GM10248 (cell line): ENCODE measurements at places on chromosomes 3 and 15.

DNA sequence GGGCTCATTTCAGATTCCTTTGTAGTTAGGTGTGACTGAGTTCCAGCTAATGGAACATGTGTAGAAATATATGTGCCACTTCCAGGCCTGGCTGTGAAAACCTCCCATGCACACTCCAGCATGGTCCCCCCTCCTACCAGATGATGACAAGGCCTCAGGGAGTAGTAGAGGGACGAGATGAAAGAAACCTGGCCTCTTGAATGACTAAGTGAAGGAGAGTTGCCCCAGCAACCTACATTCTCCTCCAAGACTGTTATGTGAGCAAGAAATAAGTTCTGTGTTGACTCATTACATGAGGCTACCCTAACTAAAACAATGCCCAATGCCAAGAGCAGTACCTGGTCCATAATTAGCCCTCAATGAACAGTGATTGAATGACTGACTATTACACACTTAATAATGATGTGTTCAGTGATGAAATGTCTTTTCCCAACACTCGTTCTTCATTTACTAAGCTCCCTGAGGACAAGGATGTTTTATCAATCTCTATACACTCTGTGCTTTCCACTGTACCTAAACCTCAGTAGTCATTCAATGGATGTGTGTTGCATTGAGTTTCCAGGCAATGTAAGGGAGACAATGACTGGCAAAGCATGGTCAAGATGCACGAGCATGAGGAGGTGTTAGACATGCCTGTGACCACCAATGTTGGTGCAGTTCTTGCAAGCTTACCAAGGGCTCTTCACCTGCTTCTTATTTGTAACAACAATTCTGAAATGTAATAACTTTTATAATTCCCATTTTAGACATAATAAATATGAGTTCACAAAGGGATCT, 62.0 kb upstream of the BCL6 start:
- no peak for DNase-seq

- DNase-seq, result no peak
Measured at GRCh38 chr15:92290359-92290992, 103.2 kb upstream of the ST8SIA2 start.

DNA sequence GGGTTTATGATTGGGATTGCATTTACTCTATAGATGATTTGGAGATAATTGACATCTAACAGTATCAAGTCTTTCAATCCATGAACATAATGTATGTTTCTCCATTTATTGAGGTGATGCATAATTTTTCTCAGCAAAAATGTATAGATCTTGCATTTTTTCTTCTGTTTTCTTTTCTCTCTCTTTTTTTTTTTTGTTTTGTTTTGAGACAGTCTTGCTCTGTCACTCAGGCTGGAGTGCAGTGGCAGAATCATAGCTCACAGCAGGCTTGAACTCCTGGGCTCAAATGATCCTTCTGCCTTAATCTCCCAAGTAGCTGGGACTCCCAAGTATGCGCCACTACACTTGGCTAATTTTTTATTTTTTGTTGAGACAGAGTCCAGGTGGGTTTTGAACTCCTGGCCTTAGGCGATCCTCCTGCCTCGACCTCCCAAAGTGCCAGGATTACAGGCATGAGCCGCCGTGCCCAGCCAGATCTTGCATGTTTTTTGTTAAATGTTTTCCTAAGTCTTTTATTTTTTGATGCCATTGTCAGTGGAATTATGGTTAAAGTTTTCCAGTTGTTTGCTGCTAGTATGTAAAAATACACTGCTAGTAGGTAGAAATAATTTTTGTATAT, 3.1 kb downstream of the LMLN start:
- DNase-seq, result no peak

DNA sequence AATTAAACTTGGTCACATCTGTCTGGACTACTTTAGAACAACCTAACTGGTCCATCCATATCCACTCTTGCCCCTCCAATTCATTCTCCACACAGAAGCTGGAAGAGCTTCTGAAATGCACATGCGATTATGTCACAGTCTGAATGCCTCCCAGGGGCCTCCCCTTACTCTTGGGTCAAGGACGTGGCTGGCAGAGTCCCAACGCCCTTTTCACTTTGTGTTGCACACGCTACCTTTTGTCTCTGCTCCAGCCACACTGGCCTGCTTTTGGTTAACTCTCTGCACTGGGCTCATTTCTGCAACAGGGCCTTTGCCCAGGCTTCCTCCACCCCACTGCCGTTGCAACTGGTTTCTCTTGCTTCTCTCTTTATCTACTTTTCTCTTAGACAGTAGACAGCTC, 245.2 kb downstream of the IL20RB start:
- no peak for DNase-seq

DNA sequence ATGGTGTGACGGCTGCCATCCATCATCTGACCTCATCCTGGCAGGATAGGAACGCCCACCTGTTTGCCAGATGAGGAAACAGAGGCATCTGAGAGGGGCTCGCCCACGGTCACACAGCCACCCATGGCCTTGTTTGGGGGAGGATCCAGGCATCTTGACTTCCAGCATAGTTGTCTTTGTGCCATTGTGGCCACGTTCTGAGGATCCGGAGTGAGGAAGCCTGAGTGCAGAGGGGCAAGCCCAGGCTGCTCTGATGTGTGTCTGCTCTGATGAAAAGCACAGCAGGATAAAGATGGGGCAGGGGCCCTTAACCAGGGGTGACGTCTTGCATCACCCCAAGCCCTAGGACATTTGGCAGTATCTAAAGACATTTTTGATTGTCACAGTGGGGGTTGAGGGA, 58.7 kb downstream of the FGD5 start:
- DNase-seq, result no peak

DNA sequence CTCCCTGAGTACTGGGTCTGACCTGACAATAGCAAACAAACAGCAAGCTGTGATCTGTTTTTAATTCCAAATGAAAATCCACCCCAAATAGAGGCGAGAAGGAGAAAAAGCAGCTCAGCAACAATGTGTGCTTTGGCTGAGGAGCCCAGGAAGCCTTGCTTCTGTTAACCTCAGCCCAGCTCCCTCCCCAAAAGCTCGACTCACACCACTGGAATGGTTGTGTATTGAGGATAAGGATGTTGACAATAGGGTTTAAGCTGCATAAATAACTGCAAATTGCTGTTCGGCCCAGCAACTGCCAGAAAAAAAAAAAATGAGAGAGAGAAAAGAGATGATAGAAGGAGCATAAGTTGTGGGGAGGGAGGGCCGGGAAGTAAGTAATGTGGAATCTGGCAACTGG, 104.0 kb upstream of the TBC1D5 start:
- no peak for DNase-seq

DNA sequence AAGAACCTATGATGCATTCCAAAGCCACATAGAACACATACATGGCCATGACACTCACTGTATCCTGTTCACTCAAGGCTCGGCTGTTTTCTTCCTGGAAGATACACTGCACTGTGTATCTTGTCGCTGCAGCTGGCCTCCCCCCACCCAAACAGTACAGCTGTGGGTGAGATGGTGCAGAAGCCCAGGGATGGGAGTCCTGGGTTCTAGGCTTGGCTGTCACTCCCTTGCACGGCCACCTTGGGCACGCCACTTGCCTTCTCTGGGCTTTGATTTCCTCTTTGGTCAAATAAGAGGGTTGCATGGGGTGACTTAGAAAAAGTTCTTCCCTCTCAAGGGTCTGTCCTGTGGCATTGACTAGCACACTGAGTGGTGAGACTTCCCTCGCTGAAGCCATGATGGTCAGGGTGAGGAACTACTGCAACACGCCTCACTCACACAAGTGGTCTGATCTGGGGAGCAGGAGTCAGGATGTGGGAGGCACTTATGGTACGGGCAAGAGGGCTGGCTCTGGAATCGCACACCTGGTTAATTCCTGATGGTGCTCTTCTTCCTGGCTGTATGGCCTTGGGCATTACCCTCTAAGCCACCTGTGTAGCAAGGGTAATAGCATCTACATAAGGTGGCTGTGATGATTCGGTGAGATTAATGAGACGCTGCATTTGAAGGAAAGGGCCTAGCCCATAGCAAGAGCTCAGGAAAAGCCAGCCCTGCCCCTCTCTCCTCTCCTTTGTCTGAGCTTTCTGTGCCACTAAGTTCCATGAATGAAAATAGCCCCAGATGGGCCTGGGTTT, 44.0 kb downstream of the ANP32A start:
- DNase-seq, result no peak

- no peak for DNase-seq
Measured at GRCh38 chr3:144770281-144770680, 798.7 kb downstream of the DIPK2A start.

GRCh38 chr3:189148081-189148507, 23.7 kb upstream of the TPRG1 start:
- peak; percentile 56 for DNase-seq

DNA sequence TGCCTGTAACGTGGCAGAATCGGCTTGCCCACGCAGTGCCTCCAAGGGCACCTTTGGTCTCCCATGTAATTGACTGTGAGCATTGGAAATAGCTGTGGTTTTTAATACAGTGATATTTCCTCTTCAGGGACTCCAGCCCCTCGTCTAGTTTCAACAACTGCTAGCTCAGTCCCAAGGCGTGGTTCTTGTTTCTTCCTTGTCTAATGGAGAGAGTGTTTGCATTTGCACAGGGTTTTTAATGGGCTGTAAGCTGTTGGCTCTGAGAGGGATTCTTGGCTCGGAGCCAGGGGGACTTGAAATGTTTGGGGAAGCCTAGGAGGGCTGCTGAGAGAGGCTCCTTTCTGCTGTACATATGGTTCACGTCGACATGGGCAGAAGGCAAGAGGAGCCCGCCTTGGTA, 86.2 kb downstream of the THSD4 start:
- no peak for DNase-seq

DNA sequence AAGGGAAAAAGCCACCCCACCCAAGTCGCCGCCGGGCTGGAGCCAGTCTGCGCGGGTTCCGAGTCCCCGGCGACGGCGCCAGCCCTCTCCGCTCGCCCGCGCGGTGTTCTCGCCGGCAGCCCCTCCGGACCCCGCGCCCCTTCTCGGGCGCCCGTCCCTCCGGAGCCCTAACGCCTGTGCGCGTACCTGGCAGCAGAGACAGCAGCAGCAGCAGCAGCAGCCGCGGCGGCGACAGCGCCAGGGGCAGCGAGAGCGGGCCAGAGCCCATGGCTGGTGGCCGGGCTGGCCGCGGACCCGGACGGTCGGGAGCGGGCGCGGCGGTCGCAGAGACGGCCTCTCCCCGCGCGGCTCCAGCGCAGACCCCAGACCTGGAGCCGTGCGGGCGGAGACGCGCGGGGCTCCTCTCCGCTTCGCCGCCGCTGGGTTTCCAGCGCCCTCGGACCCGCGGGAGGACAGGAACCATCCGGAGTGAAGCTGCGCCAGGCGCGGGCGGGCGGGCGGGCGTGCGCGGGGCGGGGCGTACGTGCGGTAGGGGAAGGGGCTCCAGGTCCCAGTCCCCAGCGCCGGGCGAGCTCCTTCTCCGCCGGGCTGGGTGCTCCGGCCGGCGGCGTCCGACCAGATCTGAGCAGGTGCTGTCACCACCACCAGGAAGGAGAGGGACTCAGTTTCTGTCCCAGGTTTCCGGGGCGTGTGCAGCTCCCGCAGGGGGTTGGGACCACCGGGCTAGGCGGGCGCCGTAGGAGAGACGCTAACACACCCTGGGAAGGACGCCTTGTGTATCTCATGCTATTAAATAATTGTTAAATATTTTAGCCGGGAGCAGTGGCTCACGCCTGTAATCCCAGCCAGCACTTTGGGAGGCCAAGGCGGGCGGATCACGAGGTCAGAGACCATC, at the start of gene CHRNA3:
CHRNA3 (minus strand) TSS at position 470 of the 895 bp plus-strand sequence; CDS start at position 268, 202 bp downstream.
- no peak for DNase-seq

GRCh38 chr3:14134291-14134690, 9.4 kb downstream of the TMEM43 start:
- no peak for DNase-seq

DNA sequence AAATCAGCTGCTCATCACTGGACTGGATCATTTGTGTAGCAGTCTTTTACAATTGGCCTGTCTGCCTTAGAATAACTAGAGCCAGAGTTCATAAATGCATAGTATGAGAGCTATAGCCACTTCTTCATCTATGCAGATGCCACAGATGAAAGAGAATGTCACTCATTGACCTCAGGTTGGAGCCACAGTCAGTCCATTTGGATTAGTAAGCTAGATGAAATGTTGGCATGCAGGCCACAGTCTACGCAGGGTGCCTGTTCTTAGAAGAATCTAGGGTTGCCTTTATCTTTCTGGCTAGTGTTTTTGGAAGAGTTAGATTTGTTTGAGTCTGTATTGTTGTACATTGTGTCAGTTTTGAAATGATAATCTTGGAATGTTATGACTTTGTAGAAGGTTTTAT, 25.4 kb upstream of the EDEM1 start:
- DNase-seq, result no peak
